AG08396 (cell line): ENCODE measurements at places on chromosomes 2 and 18.
A peak's percentile ranks its signal among the peaks of the same experiment; 100 is the strongest.

GRCh38 chr2:207474863-207475485 is 54.8 kb upstream of the CREB1 start:
- peak; percentile 37 for DNase-seq

GRCh38 chr2:7819850-7820249 is 862.0 kb upstream of the ID2 start:
- no peak for DNase-seq

GRCh38 chr2:208686665-208687064 is 280.1 kb downstream of the PTH2R start:
- DNase-seq, result no peak

DNA sequence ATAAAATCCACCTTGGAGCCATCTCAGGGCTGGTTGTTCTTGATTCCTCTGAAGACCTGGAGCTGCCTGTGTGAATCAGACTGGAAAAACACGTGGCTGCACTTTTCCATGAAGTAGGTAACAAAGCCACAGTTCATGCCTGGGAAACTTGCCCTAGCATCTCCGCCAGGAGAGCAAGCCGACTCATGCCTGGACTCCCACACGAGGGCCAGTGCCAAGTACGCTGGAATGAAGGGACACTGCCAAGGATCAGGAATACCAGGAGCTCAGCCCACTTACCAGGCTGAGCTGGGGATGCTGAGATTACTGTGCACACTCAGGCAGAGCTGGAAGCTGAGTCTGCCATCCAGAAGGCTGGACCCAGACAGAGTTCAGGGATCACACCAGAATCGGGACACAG is 10.9 kb upstream of the FHL2 start:
- DNase-seq, result peak; percentile 68

GRCh38 chr2:238905224-238905623 is 57.3 kb downstream of the TWIST2 start:
- no peak for DNase-seq

- DNase-seq, result no peak
Observed at GRCh38 chr2:100630473-100630977, 67.7 kb downstream of the PDCL3 start.

GRCh38 chr2:217223222-217223930 is 363.5 kb upstream of the TNP1 start:
- DNase-seq, result peak; percentile 67

- DNase-seq, result no peak
Observed at GRCh38 chr2:10613263-10613662, 76.5 kb downstream of the NOL10 start.

GRCh38 chr18:68995675-68996074 is 197.8 kb downstream of the CCDC102B start:
- no peak for DNase-seq

DNA sequence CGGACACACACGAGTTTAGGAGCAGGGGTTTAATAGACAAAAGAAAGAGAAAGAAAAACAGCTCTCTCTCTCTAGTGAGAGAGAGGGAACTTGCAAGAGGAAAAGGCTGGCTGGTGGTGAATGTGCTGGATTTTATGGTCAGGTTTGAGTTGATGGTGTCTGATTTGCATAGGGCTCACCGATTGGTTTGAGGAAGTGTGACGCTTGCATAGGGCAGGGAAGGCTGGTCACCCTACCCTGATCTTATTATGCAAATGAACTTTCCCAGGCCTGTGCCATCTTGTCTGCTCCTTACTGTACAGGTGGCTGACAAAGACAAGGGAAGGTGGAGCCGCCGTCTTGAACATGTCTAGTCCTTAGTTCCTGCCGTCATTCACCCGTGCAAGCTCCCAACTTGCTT is 408.9 kb downstream of the RIT2 start:
- no peak for DNase-seq

GRCh38 chr2:101081375-101081907 is 69.7 kb downstream of the TBC1D8 start:
- DNase-seq, result no peak

DNA sequence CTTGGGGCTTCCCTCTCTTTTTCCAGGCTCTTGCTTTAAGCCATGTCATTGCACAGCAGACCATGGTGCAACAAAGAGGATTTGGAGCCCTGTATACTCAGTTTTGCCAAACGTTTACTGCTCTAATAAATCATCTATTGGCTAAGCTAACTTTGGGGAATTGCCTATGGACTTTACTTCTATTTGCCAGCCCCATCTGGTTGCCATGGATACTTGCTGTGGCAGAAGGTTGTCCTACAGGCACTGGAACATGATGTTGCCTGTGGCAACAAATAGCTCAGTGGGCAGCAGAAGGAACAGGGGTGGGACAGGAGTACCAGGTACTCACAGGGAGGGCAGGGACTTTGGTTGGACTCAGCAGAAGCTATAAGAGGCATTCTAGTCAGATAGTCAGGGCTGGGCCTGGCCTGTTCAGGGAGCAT is 129.7 kb downstream of the CCDC85A start:
- DNase-seq, result no peak

DNA sequence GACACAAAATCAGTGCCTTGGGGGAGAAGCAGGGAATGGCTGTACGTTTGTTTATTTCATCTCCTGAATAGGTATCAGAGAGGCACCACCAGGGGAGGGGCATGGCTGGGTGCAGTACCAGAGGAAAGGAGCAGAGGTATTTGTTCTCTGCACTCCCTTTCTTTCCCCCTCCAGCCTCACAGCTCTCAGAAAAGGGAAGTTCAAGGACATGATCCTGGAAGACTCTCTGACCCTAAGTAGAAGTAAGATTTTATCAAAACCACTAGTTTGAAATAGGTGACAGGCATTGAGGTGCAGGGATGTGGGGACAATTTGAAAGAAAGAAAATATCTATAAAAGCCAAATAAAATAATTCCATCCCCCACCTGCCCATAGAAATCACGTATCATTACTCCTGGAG is 136.5 kb downstream of the LRRTM1 start:
- DNase-seq, result no peak

GRCh38 chr18:11119959-11120587 is 29.3 kb downstream of the PIEZO2 start:
- no peak for DNase-seq

- peak; percentile 50 for DNase-seq
Observed at GRCh38 chr18:23528580-23529472, 25.5 kb downstream of the RMC1 start.

DNA sequence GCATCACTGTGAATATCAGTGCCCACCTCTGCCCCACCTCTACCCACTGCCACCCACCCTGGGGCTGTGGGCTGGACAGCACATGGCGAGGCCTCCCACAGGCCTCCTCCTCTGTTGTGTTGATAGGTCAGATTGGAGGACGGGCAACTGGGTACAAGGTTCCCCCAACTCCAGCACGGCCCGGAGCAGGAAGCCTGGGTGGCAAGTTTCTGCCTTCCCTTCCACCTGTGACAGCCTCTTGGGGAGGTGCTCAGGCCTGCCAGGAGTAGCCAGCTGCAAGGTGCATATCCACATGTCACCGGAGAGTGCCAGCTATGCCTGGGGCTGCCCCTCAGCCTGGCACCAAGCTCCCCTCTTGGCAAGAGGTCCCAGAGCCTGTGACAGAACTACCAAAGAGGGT is 6.9 kb upstream of the ECEL1 start:
- DNase-seq, result no peak

DNA sequence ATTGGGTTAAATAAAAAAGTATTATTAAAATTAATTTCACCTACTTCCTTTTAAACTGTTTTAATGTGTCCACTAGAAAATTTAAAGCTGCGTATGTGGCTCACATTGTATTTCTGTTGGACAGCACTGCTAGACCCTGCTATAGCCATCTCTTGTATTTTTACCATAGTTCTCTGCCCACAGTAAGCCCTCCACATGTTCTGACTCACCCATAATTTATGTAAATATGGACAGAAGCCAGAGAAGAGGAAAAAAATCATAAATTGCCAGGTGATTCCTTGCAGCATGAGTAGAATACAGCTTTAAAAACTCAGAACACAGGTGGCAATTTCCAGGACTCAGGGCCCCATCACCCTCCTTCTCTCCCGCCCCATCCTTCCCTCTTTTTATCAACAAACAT is 142.4 kb upstream of the MEX3C start:
- no peak for DNase-seq

GRCh38 chr2:3377279-3377611 is 373 bp downstream of the EIPR1 start:
- DNase-seq, result peak; percentile 66

GRCh38 chr18:54872681-54873080 is 44.4 kb downstream of the RAB27B start:
- no peak for DNase-seq
